Heart left ventricle (tissue), 16 donors: ENCODE measurements at places on chromosomes 5 and 9.

- no peak for DNase-seq
Observed at GRCh38 chr5:101531026-101531425, 627.9 kb upstream of the ST8SIA4 start.

DNA sequence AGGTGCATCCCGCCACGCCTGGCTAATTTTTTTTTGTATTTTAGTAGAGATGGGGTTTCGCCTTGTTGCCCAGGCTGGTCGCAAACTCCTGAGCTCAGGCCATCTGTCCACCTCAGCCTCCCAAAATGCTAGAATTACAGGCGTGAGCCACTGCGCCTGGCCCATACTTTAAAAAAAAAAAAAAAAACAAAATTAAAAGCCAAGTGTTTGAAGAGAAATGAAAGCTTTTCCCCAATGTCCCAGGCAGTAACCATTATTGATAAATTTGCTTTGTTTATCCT is 9.5 kb downstream of the PRRC2B start:
- no peak for DNase-seq

DNA sequence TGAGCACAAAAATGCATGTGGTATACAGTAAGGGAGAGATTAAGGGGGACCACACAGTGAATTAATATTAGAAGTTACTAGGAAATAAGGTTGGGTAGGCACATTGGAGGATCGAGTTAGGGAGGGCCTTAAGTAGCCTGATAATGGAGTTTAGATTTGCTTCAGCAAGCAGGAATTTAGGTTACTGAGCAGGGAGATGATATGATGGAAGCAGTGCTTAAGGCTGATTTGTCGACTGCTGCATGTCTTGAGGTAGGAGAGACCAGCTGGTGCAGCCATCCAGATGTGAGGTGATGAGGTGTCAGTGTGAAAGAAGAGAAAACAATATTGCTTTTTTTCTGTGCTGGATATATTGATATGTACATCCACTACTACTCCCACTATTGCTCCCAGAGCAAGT is 55.2 kb upstream of the ACTBL2 start:
- DNase-seq = no peak

DNA sequence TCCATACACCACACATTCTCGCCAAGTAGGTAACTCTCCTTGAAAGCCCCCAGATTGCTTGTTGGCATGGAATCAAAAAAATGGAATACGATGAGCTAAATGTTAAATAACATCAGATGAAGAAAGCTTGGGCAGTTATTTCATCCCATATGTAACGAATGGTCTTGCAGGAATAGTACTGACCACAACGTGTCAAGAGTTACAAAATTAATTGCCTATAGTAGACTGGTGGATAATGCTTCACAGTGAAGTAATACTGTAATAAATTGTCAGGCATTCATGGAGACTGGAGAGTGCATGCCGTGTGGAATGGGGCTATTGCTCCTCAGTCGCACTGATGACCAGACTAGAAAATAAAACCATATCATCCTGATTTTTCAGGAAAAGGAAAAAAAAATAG is 1628.7 kb downstream of the MAT2B start:
- DNase-seq = no peak

GRCh38 chr5:151630088-151630487 is 39.0 kb upstream of the FAT2 start:
- DNase-seq = no peak

DNA sequence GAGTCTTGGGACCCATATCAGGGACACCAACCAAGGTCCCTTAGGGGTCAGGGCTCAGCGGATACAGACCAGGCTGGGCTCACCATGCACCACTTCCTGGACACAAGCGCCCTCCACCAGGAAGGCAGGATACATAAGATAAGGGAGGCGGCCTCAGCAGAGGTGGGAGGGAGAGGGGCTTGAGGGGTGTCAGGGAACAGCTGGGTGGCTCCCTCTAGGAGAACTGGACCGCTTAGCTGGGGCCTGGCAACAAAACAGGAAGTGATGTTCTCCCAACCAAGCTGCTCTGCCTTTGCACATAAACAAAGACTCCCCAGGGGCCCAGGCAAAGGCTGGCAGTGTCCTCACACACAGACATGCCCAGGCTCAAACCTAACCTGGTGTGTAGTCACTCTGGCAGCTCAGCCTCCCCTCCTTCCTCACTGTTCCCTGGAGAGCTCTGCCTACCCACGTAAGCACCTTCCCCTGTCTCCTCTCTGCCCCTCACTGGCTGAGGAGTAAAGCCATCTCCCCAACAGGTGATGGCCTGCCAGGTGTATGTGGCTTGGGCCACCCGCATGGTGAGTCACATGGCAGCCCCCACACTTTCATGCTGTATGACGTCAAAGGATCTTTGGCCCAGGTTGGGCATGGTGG is 5.8 kb upstream of the BICD2 start:
- no peak for DNase-seq

DNA sequence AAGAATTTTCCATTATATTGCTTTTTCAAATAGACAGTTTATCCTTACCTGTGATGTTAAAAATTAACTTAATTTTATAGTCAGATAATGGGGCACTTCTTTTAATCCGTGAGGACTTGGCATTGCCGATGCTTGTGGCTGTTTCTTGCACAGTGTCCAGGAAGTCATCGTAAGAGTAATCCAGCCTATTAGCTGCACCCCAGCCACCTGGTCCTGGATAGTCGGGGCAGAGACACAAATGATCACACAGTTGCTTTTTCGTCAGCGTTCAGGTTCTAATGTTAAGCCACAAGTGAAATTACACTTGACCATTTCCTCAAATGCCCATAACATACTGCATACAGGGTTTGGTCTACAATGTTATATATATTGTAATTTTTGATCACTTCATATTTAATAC is 107.4 kb downstream of the SVEP1 start:
- DNase-seq = no peak

GRCh38 chr9:127758843-127759242 is 19.6 kb downstream of the SH2D3C start:
- DNase-seq = no peak

DNA sequence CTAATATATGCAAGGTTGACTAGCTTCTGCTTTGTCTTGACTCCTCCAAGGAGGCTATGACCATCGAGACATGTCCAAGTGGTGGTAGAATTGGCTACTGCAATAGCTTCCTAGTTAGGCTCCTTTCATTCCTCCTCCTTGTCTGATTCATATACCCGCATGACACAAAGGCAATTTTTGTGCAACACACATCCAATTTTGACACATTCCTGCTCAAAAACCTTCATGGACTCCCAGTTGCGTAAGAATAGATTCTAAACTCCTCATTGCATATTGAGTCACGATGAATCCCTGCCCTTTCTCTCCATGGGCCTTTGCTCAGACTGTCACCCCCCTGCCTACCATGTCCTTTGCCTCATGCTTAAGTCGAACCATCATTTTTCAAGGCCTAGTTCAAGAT is 344.5 kb downstream of the ACTL7B start:
- no peak for DNase-seq

- peak; percentile 98 for DNase-seq
Observed at GRCh38 chr9:89661956-89662717, 57.3 kb downstream of the GADD45G start.

DNA sequence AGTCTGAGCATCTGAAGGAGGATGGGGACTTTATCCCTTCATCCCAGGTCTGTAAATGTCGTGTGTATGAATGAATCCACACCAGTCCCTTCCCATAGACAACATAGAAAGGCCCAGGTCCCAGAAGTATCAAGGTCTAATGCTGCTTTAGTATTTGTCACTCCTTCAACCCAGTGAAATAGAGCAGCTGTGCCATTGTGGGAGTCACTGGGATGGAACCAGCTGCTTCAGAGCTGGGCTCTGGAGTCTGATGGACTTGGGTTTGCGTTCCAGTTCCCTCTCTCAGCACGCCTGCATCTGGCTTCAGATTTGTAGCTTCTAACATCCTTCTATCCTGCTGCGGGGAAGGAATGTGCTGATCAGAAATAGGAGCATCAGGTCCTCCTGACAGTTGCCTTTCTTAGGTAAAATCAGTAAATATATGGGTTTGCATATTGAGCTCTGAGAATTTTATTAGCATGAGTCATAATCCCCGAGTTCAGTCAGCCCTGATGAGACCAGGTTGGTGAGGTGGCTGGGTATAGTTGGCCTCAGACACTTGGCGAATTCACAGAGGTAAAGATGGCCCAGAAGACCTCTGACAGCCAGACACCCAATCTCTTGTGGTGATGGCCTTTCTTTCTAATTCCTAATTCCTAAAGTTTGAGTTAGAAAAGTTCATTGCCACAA is 10.1 kb downstream of the ACO1 start:
- no peak for DNase-seq

GRCh38 chr9:103991698-103992097 is 102.4 kb upstream of the SMC2 start:
- no peak for DNase-seq

DNA sequence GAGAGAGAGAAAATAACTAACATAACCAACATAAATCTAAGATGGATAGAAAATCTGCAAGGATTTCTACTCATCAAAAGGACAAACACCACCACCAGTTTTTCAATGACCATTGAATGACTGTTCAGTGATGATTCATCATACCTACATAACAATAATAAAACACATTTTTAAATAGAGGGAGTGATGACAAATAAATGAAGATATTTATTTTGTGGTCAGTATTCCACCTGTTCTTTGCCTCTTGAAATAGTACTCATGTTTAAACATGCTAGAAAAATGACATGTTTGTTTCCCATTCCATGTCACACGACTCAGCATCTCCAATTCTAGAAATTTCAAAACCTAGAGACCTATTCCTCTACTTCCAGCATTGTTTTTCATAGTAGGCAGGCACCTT is 34.6 kb upstream of the ADAMTS16 start:
- no peak for DNase-seq

DNA sequence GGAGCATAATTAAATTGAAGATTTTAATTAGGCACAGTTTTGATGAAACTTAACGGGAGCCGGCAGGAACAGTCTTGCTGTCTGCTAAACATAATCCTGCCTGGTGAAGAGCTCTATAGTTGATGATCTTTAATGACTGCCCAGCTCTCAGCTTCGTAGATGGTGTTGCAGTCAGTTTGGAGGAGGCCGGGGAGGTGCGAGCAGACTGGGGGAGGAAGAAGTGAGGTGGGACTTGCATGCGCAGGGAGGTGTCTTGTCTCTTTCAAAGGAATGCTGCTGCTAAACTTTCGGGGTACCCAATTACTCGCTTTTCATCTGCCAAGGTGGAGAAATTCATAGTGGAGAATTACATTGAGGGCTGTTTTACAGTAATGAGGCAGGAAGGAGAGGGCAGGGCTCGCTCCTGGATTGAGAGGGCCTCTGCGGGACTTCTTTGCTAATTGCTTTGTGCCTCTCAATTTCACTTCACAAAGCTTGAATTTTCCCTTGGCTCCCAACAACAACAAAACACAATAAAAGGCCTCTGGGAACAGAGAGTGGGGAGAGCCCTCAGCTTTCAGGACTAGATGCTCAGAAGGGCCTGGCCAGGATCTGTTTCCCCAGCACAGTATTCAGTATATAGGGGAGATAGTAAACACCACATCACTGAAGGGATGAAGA is 257.9 kb upstream of the ADRA1B start:
- DNase-seq = no peak

DNA sequence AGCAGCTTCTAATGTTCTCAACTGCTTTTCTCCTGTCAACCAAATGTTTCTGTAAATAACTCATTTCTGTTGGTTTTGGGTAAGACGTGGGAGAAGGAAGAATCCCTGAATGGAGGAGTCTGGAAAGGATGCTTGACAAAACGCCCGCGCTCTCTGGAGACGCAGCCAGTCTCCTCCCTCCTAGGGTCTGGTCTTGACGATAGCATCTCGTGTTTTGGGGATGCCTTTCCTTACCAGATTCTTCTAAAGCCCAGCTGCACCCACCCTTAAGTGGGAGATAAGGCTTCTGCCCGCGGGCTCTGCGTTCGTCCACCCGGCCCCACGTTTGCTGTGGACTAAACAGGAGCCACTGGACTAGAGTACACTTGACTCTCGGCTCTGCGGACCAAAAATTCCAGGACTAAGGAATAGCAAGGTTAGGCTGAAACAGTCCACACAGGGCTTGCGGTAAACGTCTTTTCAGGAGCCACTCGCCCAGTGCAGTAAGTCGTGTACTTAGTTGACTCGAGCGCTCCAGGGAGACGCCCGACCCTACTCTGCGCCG is 491 bp upstream of the CTSL start:
- peak; percentile 43 for DNase-seq

GRCh38 chr5:103385722-103386121 is 127.2 kb downstream of the MACIR start:
- no peak for DNase-seq

- no peak for DNase-seq
Observed at GRCh38 chr9:110521206-110521605, 58.3 kb downstream of the SVEP1 start.

DNA sequence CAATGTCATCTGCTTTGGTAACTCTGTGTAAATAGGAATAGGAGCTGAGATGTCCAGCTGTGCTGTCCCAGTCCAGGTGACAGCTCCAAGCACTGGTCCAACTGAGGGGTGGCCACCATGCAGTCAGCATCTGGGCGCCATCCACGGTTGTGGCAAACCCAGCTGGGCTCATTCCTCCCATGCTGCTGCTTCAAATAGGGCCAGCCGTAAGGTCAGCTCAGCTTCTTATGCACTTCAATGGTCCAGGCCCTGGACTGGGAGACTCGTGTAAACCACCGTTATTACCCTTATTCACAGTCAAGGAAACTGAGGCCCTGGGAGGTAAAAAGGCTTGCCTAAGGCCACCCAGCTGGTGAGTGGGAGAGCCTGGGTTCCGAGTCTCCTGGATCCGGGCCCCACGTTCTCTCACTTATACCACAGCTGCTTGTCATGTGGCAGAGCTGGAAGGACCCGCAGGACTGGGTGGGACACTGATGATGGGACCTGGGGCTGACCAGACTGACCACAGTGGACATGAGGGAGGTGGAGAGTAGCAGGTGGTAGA is 38.7 kb upstream of the ANGPTL2 start:
- no peak for DNase-seq

DNA sequence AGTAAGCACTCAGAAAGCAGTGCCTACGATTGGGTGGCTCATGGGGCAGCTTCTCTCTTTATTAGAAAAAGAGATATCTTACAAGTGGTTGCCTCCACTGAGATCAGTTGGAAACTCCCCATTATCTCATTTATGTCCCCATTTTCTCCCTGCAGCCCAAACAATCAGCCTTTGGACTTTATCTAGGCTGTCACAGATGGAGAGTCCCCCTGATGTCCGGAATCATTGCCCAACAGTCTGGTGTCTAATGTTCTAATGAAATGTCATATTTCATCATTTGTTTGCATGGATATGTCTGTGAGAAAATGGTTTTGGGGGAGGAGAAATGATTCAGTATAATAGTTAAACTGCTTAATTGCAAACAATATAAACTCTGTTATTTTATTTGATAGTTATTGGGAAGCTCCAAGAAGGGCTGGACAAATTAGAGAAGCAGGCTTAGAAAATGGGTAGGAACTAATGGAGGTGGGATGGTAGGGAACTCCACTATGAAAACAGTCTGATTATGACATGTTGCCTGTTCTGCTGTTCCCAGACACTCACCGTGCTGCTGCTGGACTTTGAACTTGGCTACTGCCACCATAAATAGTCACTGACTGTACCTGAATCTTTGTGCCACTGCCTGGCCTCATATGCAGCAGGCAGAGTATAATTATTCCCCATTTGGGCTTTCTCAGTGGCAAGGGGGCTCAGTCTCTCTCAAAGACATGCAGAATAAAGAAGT is 38.3 kb upstream of the SMAD5 start:
- no peak for DNase-seq
